ENCODE measurements at places on chromosomes 5 and 9. TPM values are rescaled to one million over a fixed set of nuclear protein-coding genes. Genes with fewer than 3 reads are reported as not detected.

DNA sequence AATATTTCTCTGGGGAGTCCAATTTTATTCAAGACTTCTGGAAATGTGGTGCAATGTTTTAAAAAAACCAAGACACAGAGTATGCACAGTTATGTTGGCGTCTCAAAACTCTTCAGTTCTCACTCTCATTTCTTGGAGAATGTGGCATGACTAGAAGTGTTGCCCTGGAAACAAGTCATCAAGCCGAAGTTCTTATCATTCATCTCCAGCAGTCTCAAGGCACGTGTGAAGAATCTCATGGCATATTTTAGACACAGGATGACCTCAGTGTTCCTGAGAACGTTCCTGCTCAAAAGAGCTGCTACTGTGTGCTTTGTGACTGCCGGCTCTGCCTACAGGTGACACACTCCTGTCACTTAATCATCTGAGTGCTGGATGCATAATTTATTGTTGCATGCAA, 147.4 kb upstream of the IRX4 start:
- DNase-seq = no peak
- no peaks in the 10 kb centered on the region for H3K27me3 ChIP-seq
- H3K36me3 ChIP-seq = no peaks in the 10 kb centered on the region
- H3K4me1 ChIP-seq = no peaks in the 10 kb centered on the region

GRCh38 chr5:96143450-96143849, 181.8 kb upstream of the ELL2 start:
- H3K4me1 ChIP-seq = peaks cover 19% of the 10 kb centered on the region
- H3K27me3 ChIP-seq = no peaks in the 10 kb centered on the region
- DNase-seq = no peak
- H3K4me3 ChIP-seq = no peak overlapping the region

DNA sequence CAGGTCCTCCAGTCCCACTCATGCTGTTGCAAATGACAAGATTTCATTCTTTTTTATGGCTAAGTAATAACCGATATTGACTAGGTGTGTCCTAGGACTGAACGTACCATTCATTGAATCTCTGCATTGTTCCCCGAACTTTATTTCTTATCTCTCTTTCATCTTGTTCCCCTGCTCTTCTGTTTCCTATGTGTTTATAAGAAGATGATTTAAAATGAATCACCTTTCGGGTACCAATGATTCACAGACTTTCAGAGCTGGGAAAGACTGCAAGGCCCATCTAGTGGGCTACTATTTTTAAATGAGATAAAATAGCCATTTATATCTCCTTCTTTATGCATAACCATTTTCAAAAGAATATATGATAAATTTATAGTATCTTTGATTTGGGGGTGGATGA, 133.0 kb downstream of the CDH18 start:
- H3K4me1 ChIP-seq = no peaks in the 10 kb centered on the region
- no peaks in the 10 kb centered on the region for H3K36me3 ChIP-seq
- H3K27me3 ChIP-seq = no peaks in the 10 kb centered on the region
- H3K27ac ChIP-seq = no peak overlapping the region
- DNase-seq = no peak

- H3K4me3 ChIP-seq = no peak overlapping the region
- H3K36me3 ChIP-seq = no peaks in the 10 kb centered on the region
- H3K27me3 ChIP-seq = no peaks in the 10 kb centered on the region
- no peak for DNase-seq
Measured at GRCh38 chr9:22111954-22112247, 102.8 kb upstream of the CDKN2B start.

DNA sequence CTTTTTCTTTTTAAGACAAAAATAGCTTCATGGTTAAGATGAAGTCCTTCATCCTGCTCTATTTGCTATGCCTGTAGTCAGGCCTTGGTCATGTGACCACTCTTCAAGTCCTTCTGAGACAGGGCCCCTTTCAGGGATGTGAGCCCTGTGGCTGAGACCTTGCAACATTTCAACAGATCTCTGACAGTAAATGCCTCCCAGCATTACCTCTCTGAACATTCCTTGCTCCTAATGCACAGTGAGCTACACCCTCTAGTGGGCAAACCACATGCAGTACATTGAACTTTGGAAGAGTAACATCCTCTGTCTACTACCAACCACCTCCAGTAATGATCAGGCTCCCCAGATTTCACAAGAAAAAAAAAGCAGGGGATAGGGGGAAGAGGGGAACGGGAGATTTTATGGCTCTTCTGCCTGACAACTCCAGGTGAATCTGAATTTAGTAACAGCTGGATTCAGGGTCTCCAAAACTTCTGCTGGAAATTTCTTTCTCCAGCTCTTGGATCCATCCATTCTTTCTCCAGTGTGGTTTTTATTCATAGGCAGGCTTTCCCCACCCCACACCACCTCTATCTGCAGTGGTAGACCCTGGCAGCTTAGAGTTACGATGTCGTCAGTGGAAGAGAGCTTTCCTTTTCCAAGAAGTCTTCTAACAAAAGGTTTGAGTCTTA, 8.9 kb upstream of the FBXO38 start:
- DNase-seq = no peak
- no peak overlapping the region for H3K27ac ChIP-seq
- no peak overlapping the region for H3K4me3 ChIP-seq
- no peaks in the 10 kb centered on the region for H3K36me3 ChIP-seq
- H3K4me1 ChIP-seq = no peaks in the 10 kb centered on the region
- H3K27me3 ChIP-seq = no peaks in the 10 kb centered on the region

- H3K4me1 ChIP-seq = no peaks in the 10 kb centered on the region
- no peaks in the 10 kb centered on the region for H3K36me3 ChIP-seq
- H3K27ac ChIP-seq = no peak overlapping the region
- no peaks in the 10 kb centered on the region for H3K27me3 ChIP-seq
- H3K4me3 ChIP-seq = no peak overlapping the region
Measured at GRCh38 chr5:54443270-54443669, 12.2 kb upstream of the HSPB3 start.

DNA sequence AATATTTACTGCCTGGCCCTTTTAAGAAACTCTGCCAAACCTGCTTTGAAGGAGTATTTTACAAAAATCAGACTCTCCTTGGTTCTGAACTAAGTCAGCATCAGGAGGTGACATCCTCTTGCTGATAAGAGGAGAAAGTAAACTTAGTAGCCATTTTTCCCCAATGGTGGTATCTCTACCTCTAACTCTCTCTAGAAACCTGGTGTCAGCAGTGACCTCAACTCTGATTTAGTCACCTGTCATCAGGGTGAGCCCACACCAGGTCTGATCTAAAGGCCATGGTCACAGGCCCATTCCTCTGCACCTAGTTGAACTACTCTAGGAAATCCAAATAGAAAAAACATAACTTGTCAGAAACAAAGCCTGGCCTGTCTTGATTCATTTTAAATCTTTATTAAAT, 4.2 kb downstream of the CARNMT1 start:
- H3K27ac ChIP-seq = no peak overlapping the region
- no peaks in the 10 kb centered on the region for H3K27me3 ChIP-seq
- H3K4me1 ChIP-seq = no peaks in the 10 kb centered on the region
- no peak overlapping the region for H3K4me3 ChIP-seq
- no peaks in the 10 kb centered on the region for H3K36me3 ChIP-seq

CNTLN gene
- total RNA-seq = 10.2 TPM
